ENCODE measurements at places on chromosomes 6 and 20.

- no peak for DNase-seq
Measured at GRCh38 chr6:33513213-33513612, 58.8 kb downstream of the ZBTB9 start.

DNA sequence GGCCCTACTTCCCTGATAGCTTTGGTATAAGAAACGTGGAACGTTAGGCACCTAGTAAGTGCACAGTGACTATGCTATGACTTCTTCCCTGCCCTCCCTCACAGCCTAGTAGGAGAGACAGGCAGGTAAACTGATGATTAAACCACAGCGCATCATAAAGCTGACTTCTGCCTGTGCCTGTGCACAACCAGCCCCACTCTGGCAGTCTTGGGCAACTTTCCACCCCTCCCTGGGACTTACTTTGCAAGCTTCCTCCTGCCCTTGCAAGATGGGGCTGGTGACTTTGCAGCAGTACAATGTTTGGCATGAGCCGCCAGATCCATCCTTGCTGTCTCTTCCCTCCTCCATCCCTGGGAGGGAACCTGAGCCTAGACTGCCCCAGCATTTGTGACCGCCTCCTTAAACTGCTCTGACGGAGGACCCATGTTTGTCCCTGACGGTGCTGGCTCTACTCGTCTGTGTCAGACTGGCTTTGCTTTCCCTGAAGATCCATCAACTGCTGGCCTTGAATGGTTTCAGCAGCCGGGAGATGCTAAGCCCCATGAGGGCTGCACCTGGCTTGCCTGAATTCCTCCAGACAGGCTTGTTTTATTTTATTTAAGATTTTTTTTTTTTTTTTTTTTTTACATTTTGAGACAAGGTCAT lies 36.1 kb downstream of the EFCAB8 start:
- no peak for DNase-seq

DNA sequence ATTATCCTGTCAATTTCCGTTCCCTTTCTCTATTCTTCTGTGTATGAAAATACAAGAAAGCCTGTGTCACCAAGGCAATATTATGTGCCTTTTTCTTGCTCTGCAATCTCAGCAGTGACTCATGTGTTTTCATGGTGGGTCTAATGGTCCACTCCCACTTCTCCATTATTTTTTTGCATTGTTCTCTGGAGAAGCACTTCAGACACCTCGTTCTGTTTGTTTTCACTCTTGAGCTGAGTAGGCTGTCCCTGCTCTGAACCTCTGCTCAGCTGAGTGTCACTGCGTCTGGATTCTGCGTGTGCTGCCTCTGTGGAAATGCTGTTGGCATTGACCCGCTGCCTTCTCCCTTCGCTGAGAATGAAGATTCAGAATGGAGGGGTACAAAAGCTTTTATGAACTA lies 230.6 kb downstream of the TMEM242 start:
- DNase-seq, result no peak

- no peak for DNase-seq
Measured at GRCh38 chr20:49501917-49502316, 19.4 kb upstream of the KCNB1 start.

- no peak for DNase-seq
Measured at GRCh38 chr6:123777563-123777962, 26.1 kb upstream of the NKAIN2 start.

- no peak for DNase-seq
Measured at GRCh38 chr6:111091987-111092386, 4.7 kb downstream of the SLC16A10 start.

- DNase-seq, result no peak
Measured at GRCh38 chr6:116087437-116088027, 13.1 kb upstream of the NT5DC1 start.

Data from activated T-cell treated with anti-CD3 and anti-CD28 coated beads for 24 hours (primary cell).